ENCODE measurements at places on chromosomes 6 and 20. TPM values are rescaled to one million over a fixed set of nuclear protein-coding genes. Genes with fewer than 3 reads are reported as not detected.

The DACT2 gene
- 0.48 TPM for total RNA-seq

The CLPSL2 gene
- total RNA-seq: not detected

The SLX4IP gene
- total RNA-seq: 3.0 TPM

The RNF5 gene
- 32.3 TPM for total RNA-seq

The MLIP gene
- 0.29 TPM for total RNA-seq

The FKBP1C gene
- not detected for total RNA-seq

The HSF2 gene
- total RNA-seq: 9.8 TPM

All from mesenteric fat pad (tissue), 1 donor.